ENCODE measurements at places on chromosomes 1 and 21. TPM values are rescaled to one million over a fixed set of nuclear protein-coding genes. Genes with fewer than 3 reads are reported as not detected.

RGS7 gene
- total RNA-seq = 0.48 TPM

- DNase-seq = no peak
Measured at GRCh38 chr1:55507578-55507931, 292.4 kb upstream of the USP24 start.

S100A2 gene
- total RNA-seq = 1.8 TPM

UHMK1 gene
- total RNA-seq = 24.3 TPM

GRHL3 gene
- total RNA-seq = not detected

All from ovary (tissue), 10 donors.